ENCODE measurements at places on chromosomes 11 and 22.

- DNase-seq: no peak
Observed at GRCh38 chr11:125268611-125269010, 104.1 kb downstream of the PKNOX2 start.

- no peak for DNase-seq
Observed at GRCh38 chr22:39294571-39295468, 24.6 kb downstream of the RPL3 start.

- no peak for DNase-seq
Observed at GRCh38 chr11:89052220-89052619, 13.6 kb downstream of the GRM5 start.

DNA sequence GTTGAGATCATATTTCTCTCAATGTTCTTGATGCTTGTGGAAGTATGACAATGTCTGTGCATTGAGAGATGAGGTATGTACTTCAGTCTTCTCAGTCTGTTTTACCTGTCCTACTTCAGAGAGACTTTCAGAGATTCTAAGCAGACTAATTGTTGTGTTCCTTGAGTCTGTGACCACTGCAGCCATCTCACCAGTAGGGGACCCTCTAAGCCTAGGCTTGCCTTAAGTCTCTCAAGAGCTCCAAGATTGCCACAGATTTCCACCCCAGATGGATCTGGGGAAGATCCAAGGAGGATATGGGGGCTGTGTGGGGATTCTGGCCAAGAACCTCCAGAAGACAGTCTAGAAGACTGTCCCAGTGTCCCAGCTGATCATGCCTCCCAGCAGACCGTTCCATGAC, 179.9 kb upstream of the PLET1 start:
- no peak for DNase-seq

GRCh38 chr22:39351689-39352214, 2.0 kb downstream of the SYNGR1 start:
- DNase-seq: no peak

DNA sequence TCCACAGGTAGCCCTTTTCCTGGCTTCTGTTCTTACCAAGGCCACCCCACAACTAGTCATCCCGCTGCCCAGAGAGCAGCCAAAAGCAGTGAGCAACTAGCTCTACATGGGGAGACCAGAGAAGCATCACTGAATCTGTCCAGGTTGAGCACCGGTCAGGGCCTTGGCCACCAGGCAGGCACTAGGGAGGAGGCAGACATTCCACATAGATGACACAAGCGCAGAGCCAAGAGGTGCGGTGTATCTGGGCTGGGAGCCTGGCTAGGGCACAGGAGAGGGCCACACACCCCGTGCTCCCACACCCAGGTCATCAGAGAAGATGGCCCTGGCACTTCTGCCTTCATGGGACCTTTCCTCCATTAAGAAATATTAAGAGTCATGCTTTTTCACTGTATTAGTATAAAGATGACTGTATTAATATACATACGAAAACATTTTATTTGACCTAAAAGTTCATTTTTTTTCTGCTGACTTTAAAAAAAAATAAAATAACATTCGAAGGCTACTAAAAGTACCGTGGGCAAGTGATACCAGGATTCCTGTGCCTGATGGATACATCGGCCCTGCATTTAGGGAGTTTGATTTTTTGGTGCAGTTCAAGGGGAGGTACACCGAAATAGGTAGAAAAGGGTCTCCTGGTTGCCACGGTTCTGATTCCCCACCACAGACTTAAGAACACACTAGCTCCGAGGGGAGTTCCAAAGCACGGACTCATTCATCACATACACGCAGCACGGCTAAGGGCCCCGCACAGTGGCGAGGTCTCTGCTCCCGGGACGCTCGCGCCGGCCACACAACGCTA, 1.2 kb downstream of the DGCR2 start:
- no peak for DNase-seq

GRCh38 chr11:66846671-66847091, 3.4 kb downstream of the RCE1 start:
- no peak for DNase-seq

DNA sequence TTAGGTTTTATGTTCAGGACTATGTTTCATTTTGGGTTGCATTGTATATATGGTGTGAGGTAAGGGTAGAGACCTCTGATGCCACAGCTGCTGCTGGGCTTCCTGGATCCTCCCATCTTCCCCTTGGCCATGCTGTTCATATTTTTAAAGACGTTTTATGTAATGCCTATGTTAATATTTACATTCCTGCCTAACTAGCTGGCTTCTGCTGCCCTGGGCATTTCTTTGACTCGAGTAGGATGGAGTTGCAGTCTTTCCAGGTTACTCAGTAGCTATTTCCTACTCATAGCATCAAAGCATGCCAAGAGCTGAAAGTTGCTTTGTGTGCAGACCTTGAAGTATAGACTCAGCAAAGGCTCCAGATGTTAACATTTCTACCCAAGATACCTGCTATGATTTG, 220.5 kb upstream of the CADM1 start:
- no peak for DNase-seq

DNA sequence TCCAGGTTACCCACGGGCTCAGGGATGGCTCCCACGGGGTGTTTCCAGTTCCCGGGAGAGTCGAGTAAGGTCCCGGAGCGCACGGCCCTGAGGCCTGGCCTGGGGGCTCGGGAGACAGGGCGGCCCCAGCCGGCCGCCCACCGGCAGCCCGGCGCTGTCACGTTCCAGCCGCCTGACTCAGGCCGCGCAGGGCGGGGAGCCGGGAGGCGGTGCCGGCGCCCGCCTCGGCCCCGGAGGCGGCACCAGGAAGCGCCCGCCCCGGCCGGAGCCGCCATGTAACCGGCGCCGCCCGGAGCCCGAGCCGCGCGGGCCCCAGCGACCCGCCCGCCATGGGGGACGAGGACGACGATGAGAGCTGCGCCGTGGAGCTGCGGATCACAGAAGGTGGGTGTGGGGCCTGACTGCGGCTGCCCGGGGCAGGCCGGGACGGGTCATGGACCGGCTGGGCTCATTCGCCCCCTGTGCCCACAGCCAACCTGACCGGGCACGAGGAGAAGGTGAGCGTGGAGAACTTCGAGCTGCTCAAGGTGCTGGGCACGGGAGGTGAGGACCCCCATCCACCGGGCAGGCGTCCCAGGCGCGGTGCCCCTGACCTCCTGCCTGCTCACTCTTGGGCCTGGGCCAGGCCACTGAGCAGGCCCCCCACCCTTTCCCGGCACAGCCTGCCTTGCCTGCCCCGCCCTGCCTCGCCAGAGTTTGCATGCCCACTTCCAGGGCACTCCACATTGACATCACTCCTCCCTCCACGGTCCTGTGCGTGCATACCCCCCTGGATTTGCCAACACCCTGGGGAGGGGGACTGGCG, at the start of gene RPS6KA4:
TSS of gene RPS6KA4 (plus strand) at position 256 of the 805 bp plus-strand sequence. CDS start at position 330, 74 bp downstream.
- no peak for DNase-seq

DNA sequence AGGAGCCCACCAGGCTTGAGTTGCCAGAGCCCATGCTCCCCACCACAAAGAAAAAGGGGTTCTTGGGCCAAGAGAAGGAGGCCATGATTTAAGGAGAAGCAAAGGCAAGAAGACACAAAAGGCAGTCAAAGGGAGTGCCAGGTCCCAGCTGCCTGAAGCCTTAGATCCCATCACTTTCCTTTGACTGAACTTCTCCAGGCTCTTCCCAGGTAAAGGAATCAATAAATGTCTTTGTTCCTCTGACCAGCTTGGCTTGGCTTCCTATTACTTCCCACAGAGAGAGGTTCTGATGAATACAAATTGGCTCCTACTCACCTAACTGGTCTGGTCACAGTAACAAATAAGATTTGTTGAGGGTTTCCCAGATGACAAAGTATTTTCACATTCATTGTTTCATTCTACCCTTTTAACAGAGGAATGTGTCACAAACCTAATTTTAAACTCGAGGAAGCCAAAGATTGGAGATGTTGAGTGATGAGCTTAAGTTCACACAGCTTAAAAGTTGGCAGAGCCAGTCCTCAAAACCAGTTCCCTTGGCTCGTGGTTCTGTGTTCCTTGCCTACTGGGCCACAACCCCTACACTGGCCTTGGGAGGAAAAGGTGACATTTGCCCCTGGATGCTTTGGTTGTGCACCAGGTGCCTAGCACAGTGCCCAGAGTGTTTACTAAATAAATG, 96.4 kb upstream of the SESN3 start:
- DNase-seq: no peak

DNA sequence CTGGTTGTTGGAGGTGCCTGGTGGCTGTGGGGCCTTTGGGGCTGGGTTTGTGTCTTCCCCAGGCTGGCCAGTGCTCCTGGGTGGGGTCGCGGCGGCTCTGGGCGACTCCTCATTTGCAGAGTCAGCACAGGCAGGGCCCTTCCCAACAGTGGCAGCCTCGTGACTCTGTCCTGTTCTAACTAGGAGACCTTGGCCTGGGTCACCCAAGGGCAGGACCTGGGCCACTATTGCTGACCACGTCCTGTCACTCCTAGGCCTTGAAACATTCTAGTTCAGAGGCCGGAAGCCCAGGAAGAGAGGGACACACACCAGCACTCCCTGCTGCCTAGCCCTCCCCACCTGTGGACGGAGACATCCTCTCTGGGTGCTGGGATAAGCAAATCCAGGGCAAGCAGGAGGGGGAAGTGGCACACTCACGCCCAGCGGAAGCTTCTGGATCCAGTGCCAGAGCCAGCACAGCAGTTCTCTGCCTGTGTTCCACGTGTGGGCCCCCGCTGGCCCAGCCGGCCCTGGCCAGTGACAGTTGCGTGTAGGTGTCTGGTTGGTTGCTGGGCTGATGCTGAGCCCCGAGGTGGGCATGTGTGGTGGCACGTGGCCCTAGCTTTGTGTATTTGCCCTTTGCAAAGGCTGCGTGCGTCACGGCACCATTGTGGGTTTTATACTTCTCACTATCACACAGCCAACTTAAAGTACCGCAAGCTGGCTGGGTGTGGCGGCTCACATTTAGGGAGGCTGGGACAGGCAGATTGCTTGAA, 4.3 kb upstream of the CHID1 start:
- no peak for DNase-seq

- no peak for DNase-seq
Observed at GRCh38 chr11:66727282-66728037, 1.6 kb downstream of the SPTBN2 start.

DNA sequence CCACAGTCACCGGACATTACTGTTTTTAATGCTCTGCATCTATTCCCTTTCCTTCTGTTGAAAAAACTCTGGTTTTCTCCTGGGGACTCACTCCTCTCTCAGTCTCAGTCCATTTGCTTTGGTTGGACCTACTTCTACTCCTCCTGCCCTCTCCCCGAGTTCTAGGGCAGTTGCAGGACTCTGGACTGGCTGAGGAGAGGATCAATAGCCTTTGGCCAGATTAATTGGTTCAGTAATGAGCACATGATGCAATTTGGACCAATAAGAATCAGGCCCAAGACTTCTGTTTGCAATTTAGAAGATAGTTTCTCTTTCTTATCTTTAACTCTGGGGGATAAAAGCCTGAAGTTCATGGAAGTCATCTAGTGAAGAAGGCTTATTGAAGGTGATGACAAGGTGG, 15.3 kb upstream of the TPH1 start:
- no peak for DNase-seq

DNA sequence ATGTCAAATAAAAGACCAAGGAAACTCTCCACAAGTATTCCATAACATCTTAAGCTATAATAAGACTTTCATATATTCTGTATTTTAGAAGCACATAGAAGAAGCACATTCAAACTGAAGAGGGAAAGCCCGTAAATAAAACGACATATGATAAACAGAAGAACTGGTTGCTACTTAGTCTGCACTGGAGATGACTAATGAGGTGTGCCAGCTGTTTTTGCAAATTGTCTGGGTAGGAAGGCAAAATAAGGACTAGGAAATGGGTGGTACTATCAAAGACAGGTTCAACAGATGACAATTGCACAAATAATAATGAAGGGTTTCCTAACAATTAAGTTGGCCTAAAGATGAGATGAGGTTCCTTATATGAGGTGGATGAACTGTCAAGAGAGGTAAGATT, 593.2 kb upstream of the CCDC179 start:
- DNase-seq: no peak

- no peak for DNase-seq
Observed at GRCh38 chr11:93166862-93167261, 30.9 kb downstream of the SLC36A4 start.

- DNase-seq: peak; percentile 3
Observed at GRCh38 chr22:20507253-20508066, at the start of gene MED15. Gene MED15 (plus strand): TSS chr22:20507610. CDS start chr22:20507679, 69 bp downstream.

DNA sequence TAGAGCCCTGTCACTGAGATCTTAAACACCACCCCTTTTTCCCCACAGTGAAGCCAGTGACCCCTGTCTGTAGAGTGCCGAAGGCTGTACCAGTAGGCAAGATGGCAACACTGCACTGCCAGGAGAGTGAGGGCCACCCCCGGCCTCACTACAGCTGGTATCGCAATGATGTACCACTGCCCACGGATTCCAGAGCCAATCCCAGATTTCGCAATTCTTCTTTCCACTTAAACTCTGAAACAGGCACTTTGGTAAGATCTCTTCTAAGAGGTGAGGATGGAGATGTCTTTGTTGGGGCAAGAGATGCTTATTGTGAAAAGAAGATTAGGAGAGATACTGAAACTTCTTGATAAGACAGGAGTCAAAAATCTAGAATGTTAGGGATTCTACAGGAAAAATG, 75.9 kb downstream of the JAM3 start:
- DNase-seq: no peak

- no peak for DNase-seq
Observed at GRCh38 chr11:416757-417621, 2.2 kb upstream of the SIGIRR start.

DNA sequence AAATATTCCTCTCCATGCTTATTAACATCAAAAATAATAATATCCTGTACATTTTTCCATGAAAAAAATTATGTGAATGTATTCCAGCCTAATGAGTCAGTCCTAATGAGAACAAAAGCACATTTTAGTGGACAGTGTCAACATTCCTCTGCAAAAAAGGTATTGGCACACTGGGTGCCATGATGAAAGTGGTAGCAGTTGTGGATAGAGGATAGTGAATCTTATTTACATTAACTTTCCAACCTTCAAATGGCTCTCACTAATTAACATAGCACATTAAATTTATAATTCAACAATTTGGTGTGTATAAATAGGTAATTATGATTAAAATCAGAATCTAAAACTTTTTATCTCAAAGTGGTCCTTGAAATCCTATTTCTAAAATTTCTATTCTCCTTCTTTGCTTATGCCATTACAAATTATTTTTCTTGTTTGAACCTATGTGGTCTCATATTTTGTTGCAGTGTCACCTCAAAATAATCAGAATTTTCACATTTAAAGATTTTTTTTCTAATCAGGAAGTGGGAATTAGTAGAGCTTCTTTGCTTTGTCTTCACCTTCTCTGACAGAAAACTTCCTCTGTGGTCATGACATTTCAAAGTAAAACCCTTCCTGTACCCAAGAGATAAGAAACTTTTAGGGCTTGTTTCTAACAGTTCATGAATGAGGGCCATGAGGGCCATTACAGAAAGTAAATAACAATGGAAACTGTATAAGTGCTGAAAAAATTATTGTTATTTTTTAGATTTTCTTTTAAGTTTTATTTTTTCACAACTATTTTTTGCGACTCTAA, 18.7 kb downstream of the SOX6 start:
- no peak for DNase-seq
